Activated T-helper 1 cell treated with anti-CD3 and anti-CD28 coated beads, Interleukin-12 subunit alpha, Interleukin-12 subunit beta, Interleukin-2, Interleukin-4 antibody, amounts not matched to agents 30 ng/mL and 10 ng/mL and 1 ng/mL, durations not matched to agents 14 hours and 24 hours and 36 hours (primary cell): ENCODE measurements at places on chromosomes 11 and 22.

GRCh38 chr11:63765688-63766241 lies 2.8 kb downstream of the ZFTA start:
- H3K4me1 ChIP-seq, result peaks cover 14% of the 10 kb centered on the region
- H3K27ac ChIP-seq, result no peak overlapping the region
- peaks cover 2% of the 10 kb centered on the region for H3K36me3 ChIP-seq
- H3K4me3 ChIP-seq, result no peak overlapping the region

- peaks cover 30% of the 10 kb centered on the region for H3K27me3 ChIP-seq
- peaks cover 5% of the 10 kb centered on the region for H3K4me1 ChIP-seq
- no peak overlapping the region for H3K4me3 ChIP-seq
- H3K36me3 ChIP-seq, result no peaks in the 10 kb centered on the region
These were observed 873 bp downstream of the OTOG start for GRCh38 chr11:17547932-17548331.

DNA sequence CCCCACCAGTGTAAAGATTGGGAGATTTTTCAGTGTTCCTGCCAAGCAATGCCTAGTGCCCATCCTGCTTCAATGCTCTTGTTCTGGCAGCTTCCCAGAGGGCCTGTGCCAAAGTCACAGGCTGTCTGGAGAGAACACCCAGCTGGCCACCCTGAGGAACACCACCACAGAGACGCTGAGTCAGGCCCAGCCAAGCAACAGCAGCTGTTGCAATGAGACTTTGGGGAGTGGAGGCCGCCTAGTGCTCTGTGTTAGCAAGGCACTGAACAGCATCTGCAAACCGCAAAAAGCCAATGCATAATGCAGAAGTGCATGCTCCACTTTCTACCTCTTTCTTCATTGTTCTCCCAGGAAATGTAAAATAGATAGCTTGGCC lies 168.1 kb downstream of the NXPE2 start:
- H3K36me3 ChIP-seq, result no peaks in the 10 kb centered on the region
- H3K4me1 ChIP-seq, result peaks cover 6% of the 10 kb centered on the region
- no peak overlapping the region for H3K4me3 ChIP-seq
- H3K27ac ChIP-seq, result no peak overlapping the region
- no peak for DNase-seq

DNA sequence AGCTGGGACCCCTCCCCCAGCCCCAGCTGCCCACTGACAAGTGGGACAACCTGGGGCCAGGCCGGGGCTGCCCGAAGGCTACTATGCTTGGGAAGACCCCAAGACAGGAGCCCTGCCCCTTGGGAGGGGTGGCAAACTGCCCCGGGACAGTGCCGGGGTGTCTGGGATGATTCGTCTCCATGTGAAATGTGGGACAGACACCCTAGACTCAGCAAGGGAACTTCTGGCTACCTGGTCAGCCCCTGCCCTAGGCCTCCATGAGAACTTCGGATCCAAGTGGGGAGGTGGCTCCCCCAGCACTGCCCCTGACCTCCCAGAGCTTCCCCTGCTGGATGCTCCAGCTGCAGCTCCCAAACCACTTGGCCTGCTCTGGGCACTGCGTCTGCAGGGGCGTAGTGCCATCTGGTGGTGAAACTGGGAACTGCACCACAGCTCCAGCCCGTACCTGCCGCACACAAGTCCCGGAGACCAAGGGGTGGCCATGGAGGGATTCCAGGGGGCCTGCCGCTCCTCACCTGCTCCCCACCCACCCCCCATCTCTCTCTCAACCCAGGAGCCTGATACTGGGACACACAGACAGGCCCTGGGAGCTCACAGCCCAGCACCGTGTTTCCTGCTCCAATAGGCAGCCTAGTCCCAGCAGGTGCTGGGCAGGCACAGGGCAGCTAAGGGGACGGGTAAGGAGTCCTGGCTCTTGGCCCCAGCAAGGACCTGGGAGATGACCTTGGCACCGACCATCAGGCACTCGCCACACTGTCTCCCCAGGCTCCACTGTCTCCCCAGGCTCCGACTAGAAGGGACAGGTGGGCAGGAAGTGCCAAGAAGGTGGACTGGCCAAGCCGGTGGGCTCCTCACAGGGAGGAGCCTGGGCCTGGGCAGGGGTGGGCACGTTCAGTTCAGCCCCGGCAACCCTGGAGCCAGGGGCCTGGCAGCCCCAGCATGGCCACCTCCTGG lies 194.1 kb downstream of the IGLL1 start:
- H3K4me3 ChIP-seq, result no peak overlapping the region
- H3K27ac ChIP-seq, result no peak overlapping the region
- no peaks in the 10 kb centered on the region for H3K36me3 ChIP-seq
- DNase-seq, result peak; percentile 67

DNA sequence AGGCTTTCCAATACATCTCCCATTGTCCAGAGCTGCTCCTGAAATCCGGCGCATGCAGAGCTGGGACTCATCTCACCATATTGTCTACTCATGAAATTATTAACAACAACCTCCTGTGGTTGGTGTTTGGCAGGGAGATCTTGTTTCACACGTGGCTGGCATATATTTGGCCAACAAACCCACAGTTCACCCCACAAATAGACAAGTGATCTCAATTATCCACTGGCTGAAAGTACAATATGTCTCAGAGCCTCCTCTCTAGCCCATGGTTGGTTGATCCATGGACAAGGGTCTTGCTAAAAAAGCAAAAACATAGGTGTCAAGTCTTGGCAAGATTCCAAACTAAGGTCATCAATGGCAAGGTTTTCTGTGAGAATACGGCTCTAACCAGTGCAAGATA lies 386.9 kb downstream of the ETS1 start:
- no peak overlapping the region for H3K4me3 ChIP-seq
- no peak overlapping the region for H3K27ac ChIP-seq
- no peaks in the 10 kb centered on the region for H3K27me3 ChIP-seq
- H3K36me3 ChIP-seq, result no peaks in the 10 kb centered on the region
- peaks cover 24% of the 10 kb centered on the region for H3K4me1 ChIP-seq

DNA sequence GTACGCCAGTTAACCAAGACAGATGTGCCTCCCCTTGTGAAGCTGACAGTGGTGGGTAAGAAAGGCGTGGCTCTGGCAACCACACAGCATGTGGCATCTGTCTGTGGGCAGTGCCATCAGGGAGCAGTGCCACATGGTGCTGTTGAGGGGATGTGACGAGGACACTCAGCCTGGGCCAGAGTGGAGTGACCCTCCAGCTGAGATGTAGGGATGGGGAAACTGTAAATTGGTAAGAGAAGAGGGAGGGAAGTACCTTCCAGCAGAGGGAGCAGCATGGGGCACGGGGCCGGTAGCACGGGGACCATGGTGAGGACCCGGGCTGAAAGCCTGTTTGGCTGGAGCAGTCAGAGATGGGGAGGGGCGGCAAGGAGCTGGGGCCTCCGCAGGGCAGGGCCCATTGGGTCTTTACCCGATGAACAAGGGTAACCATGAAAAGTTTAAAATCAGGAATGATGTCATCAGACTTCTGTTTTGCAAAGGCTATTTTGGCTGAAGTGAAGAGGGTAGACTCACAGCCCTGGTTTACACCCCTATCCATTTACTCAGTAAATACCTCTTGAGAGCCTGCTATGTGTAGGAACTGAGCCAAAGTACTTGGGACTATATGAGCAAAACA lies 10.4 kb downstream of the TMPRSS6 start:
- H3K4me3 ChIP-seq, result no peak overlapping the region
- no peaks in the 10 kb centered on the region for H3K36me3 ChIP-seq
- DNase-seq, result no peak
- H3K4me1 ChIP-seq, result peaks cover 52% of the 10 kb centered on the region

- peaks cover 9% of the 10 kb centered on the region for H3K36me3 ChIP-seq
- H3K27me3 ChIP-seq, result peaks cover 17% of the 10 kb centered on the region
- DNase-seq, result peak; percentile 24
- peaks cover 8% of the 10 kb centered on the region for H3K4me1 ChIP-seq
- peak overlapping the region; percentile 81 for H3K27ac ChIP-seq
These were observed 643 bp downstream of the TIGD3 start for GRCh38 chr11:65355013-65355775.

DNA sequence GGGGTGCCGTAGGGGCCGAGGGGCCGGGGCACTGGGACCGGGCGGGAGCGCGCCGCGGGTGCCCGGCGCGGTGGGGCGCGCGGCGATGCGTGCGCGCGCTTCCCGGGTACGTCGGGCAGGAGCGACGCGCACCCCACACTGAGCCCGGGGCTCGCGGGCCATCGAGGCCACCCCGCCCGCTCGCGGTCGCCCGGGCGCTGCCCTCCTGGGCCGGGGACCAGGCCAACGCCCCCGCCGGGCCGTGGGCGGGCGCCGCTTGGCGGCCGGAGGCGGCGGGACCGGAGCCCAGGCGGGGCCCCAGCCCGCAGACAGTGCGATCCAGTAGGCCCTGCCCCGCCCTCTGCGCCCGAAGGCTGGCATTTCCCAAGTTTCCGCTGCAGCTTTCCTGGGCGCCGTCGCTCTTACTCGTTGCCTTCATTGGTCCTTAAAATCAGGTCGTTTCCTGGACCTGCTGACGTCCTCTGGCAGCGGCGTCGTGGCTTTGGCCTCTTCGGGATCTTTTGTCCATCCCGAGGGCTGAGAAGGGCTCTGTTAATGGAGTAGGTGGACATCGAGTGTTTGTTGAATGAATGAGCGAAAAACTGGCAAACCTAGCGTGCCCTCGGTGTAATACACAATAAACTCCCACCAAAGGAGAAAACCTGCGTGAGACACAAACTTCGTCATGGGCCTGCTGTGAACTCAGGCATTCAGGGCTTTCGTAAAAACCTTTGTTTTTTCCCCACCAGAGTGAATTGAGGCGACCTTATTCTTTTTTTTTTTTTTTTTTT lies 638 bp downstream of the PARVA start:
- H3K4me3 ChIP-seq, result peak overlapping the region; percentile 74
- no peak overlapping the region for H3K27ac ChIP-seq
- DNase-seq, result no peak
